ENCODE measurements at places on chromosomes 1 and 21.

DNA sequence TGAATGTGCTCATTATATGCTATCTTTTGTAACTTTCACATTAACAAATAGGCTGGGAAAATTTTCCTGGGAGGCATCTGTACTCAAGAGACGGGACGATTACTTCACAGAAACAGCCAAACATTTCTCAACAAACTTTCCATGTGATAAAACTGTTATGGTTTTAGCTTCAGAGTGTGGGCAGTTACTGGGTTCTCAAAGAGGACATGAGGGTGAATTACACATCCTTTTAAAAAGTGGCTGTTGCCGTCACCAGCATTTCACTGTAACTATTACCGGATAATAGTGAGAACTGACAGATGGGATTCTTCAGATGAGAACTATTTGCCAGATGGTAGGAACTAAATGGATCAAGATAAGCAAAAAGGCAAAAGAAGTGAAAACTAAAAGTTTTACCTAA is 109.1 kb downstream of the APP start:
- no peak for DNase-seq

DNA sequence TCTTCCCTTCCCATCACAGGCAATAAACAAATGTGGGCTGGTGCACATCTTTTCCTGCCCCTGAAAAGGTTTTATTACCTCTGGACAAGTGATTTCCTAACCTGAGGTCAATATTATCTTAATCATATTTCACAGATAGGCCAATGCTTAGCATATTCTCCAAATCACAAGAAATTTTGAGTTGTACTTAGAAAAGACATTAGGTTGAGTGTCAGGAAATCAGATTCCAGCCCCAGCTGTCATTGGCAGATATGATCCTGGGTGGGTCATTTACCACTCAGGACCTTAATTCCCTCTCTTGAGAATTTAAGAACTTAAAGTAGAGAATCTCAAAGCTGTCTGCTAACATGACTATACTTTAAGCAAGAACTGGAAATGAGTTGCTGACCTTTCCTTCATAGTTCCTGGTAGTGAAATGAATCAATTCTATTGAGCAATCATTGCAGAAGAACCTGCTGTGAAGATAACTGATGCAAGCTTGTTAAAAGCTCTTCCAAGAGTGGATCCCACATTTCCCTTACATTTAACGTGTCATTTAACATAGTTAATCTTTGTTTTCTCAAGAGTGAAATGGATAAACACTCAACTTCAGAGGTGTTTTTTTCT is 46.4 kb upstream of the CR2 start:
- no peak for DNase-seq

- DNase-seq = no peak
Measured at GRCh38 chr1:45953934-45954847, 150.8 kb downstream of the MAST2 start.

DNA sequence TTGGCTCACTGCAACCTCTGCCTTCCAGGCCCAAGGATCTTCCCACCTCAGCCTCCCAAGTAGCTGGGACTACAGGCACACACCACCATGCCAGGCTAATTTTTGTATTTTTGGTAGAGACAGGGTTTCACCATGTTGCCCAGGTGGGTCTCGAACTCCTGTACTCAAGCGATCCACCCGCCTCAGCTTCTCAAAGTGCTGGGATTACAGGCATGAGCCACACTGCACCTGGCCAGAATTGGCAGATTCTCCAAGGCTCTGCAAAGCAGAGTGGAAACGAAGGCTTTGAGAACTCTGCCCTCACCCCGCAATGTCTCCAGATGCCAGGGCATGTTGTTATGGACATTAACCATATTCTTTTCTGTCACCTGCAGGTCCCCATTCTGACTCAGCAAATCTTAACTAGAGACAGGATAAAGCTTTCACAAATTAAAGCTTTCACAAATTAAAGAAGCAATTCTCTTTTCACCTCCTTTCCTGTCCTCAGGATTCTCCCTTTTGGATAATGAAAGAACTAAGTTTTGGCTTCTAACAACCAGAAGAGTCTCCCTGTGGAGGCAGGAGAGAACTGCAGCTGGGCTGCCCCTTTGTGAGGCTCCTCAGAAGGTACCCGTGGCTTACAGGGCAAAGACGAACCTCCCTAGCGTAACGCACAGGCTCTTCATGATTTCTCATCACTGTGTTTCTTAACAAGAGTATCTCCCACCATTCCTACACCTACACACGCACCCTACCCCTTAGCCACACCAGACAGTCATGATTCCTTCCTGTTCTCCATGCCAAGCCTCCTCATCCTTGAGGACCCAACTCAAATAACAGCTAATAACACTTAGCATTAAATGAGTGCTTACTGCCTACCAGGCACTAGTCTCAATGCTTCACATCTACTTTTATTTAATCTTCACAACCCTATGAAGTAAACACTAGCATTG is 29.8 kb downstream of the GPA33 start:
- no peak for DNase-seq

DNA sequence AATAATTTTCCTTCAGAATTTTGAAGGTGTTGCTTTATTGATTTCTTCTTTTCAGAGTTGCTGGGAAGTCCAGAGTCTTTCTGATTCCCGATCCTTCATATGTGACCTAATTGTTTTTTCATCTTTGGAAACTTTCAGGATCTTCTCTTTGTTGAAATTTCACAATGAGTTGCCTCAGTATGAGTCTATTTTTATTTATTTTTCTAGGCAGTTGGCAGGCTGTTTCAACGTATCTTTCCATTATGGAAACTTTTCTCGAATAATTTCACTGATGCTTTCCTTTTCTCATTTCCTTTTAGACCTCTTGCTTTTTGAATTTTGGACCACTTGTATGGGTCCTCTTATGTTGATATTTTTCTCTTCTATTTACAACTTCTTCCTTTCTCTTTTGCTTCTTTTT is 354.3 kb downstream of the TGFB2 start:
- no peak for DNase-seq

DNA sequence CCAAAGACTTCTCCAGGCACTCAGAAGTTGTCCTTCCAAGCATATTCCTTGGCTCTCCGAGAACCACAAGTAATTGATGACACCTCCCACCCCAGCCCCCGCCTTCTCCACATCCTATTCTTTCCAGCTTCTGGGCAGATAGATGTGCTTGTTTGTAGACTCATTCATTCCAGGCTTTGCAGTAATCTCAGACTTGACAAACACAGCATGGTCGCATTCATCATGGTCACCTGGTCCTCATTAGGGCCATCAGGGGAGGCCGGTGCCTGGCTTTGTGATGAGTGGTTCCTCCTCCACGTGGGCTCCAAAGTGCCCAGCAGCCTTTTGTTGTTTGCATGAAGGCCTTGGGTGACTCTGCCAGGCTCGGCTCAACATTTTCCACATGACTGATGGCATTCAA is 28.5 kb upstream of the KCNE2 start:
- no peak for DNase-seq

DNA sequence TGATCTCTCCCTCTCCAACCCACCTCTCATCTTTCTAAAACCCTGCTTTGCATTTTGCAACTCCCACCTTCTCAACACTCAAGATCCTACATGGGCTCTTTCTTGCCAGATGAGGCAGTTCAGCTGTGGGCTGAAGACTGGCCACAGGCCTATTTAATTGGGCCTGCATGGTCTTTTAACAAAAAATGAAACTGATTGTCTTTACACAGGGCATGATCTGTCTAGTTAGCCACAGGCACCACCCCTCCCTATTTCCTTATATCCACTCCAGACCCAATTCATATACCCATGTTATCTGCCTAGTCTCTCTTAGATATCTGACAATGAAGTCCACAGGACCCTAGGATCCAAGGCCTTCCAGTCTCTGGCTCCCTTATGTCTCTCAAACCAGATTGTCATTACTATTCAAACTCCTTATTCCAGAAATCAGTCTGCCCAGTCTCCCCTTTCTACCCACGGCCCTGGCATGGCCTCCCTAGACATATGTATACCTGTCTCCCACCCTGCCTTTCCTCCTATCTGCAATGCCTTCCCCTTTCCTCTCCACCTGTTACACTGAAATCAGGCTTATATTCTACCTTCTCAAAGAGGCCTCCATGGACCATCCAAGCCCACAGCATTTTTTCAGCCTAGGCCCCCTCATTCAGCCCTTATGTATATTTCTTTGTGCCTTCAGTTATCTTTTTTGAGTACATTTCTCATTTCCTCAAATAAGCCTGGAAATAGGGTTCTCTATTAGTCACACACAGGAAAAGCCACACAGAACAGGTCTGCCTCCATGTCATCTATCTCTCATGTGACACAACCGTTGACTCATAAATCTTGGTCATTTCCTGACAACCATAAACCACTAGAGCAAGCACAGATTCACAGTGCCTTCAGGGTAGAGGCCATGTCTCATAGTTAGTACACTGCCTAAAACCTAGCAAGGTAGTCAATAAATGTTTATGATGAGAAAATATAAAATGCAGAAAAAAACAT is 39.0 kb downstream of the LPAR3 start:
- DNase-seq = no peak

- no peak for DNase-seq
Measured at GRCh38 chr1:209539576-209539975, 43.9 kb upstream of the CAMK1G start.

DNA sequence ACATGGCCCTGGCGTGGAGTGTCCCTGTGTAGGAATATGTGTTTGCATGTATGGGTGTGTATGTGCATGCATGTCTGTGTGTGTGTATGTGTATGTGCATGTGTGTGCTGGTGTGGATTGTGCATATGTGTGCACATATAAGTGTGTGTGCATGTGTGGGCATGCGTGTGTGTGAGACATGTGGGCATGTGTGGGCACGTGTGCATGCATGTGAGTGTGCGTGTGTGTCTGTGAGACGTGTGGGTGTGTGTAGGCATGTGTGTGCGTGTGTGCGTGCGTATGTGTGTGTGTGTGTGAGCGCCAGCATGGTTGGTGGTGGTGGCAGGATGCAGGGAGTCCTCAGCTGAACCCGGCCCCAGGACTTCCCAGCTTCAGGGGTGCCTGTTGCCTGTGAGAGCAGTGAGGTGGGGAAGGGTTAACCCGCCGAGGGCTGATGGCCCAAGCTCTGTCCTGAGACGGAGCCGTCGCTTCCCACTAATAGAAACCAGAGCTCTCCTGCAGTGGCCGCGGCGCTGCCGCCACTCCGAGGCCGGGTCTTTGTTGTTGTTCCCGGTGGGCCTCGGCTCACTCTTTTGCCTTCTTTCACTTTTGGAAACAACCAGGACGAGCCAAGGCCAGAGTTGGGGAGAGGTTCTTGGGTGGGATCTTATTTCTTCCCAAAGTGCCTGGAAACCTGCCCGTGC is 143.6 kb upstream of the ARHGEF16 start:
- DNase-seq = no peak

GRCh38 chr1:1425753-1426495 is 4.8 kb upstream of the ANKRD65 start:
- no peak for DNase-seq

DNA sequence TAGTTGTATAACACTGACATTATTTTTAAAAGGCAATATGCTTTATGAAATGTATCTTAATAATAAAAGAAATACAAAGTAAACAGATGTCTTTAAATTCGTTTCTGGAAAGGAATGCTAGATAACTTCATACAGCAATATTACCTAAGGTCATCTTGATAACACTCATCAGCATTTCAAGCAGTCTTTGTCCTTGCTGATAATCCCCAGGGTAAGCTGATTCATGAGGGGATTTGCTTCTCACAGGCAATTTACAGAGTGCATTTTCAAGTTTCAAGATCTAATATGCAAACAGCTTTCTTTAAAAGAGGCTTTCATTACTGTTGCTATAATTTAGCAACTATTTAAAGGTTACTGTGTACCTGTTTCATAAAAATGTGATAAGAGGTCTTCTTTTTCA is 75.2 kb upstream of the NEK2 start:
- DNase-seq = no peak

- no peak for DNase-seq
Measured at GRCh38 chr1:166960858-166961474, 14.4 kb downstream of the ILDR2 start.

DNA sequence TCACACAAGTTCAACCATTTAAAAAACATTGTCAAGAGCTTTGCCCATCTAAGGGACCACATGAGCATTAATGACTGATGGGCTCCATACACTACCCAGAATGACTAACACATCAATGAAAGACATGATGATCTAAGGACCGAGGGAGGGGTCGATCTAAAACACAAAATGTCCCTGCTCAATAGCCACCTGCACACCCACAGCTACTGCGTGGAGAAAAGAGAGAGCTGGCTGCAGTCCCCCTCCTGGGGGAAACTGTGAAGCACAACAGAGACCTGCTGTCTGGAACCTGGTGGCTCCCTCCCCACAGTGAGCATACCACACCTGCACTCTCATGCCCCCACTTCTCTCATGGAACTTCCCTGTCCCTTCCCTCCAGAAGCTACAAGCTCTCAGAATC is 130.1 kb upstream of the ERG start:
- no peak for DNase-seq

GRCh38 chr1:169867012-169867675 is 26.6 kb downstream of the SCYL3 start:
- DNase-seq = no peak

DNA sequence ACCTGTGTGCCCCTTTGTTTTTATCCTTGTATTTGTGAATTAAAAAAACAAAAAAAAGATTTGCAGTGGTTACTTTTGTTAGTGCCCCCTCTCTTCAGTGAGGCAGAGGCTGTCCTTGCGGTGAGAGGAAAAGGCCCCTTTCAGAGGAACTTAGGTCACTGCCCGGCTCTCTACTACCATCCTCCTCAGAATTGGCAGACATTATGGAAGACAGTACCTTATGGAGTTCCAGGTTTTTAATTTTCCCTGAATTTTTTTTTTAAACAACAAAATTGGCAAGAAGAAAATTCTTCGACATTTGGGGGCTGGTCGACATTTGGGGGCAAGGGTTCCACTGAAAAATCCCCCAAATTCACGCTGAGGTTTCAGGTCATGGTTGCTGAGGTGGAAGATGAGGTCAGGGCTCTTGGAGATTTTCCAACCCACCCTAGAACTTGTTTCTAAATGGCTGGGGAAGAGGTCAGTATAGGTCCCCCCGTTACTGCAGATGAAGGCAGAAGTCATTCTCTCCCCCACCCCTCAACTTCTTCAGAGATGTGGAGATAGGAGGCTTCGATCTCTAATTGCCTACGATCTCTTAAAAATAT is 5.3 kb downstream of the RXFP4 start:
- DNase-seq = no peak

GRCh38 chr1:221834698-221835513 is 93.0 kb upstream of the DUSP10 start:
- no peak for DNase-seq

DNA sequence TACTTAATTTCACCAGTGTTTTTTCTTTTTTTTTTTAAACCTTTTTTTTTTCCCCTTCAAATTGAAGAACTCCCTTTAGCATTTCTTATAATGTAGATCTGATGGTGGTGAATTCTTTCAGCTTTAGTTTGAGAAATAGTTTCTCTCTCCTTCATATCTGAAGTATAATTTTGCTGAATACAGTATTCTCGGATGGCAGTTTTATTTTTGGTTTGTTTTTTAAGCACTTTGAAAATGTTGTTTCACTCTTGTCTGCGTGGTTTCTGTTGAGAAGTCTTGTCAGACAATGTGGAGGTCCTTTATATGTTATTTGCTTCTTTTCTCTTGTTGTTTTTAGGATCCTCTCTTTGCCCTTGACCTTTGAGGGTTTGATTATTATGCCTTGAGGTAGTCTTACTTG is 135.1 kb downstream of the RPS6KC1 start:
- DNase-seq = no peak

Data from stimulated activated CD4-positive, alpha-beta T cell treated with anti-CD3 and anti-CD28 coated beads, TNF-alpha, amount 100 ng/mL, for 1 hour (primary cell).